ENCODE measurements at places on chromosomes 6 and 20. TPM values are rescaled to one million over a fixed set of nuclear protein-coding genes. Genes with fewer than 3 reads are reported as not detected.

GRCh38 chr6:18684343-18684742 lies 297.2 kb downstream of the RNF144B start:
- DNase-seq = no peak

DNA sequence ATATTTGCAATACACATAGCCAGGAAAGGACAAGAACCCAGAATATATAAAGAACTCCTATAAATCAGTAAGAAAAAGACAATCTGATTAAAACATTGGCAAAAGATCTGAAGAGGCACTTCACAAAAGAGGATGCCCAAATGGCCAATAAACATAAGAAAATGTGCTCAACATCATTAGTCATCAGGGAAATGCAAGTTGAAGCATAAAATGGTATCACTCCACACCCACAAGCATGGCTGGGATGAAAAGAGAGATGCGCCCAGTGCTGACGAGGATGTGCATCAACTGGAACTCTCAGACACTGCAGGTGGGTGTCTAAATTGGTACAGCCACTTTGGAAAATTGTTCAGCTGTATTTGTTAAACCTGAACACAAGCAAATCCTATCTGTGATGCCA lies 42.4 kb upstream of the MLN start:
- no peak for DNase-seq

GRCh38 chr6:3368685-3369084 lies 88.2 kb downstream of the SLC22A23 start:
- DNase-seq = no peak

The TFAP2C gene
- polyA plus RNA-seq = 1.2 TPM

DNA sequence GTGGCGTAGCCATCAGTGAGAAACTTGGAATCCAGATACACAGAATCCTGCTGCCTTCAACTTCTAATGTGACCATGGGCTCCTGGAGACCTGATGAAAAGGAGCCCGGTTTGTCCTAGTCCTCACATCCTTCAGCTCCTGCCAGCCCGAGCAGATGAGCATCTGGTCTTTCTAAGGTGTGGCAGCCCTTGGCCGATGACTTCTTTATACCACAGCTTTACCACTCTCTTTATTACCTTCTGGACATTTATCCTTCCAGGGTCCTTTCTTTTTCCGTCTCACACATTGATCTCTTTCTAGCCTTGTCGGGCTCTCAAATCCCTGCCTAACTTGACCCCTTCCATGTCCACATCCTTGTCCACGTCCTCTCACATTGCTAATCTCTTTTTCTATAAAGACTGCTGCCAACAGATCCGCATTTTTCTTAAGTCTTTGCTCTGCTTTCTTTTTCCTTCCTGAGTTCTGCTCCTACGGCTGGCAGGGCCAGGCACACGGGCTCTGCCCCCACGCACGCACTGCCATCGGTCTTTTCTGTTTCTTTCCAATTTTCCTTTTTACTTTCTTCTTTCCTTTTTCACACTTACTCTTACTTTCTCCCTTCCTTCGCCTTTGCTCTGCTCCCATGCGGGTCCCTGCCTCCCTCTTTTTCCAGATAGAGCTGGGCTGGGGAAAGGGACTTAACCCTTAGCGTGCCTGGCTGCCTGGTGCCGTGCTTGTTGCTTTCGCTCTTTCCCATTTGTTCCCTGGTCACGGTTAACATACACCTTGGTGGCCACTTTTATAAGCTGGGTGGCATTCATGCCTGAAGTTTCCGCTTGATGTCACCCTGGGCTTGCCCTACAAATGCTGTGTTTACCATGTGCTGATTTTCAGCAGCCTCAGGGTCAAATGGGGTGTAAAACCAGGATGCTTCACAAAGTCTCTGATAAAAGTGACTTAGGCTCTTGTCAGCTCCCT lies 9.4 kb upstream of the GMPR start:
- no peak for DNase-seq
